Activated T-helper 1 cell treated with Interleukin-2 at 50 U/mL for 16 hours (primary cell): ENCODE measurements at places on chromosomes 4 and X.

- DNase-seq = peak; percentile 26
These were observed at the start of gene TRIM61 for GRCh38 chr4:164977243-164978164. Gene TRIM61 (minus strand): TSS chr4:164977657. CDS start chr4:164970002, 7,655 bp downstream.

DNA sequence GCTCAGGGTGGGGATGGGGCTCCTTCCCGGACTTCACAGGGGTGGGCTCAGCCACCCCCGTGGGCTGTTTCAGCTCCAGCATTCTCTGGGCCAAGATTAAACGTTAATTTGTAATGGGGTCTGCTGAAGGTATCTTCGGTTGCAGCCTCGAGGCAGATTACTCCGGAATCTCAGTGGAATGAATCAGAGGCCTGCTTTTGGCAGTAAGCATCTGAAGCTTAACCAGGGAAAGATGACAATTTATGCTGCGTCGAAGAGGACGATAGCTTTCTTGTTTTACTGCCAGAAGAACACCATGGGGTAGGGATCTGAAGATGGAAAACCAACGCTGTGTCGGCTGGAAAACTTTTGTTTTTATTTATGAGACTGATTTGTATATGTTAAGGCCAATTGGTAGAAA lies 129.2 kb upstream of the MSX1 start:
- no peak for DNase-seq

DNA sequence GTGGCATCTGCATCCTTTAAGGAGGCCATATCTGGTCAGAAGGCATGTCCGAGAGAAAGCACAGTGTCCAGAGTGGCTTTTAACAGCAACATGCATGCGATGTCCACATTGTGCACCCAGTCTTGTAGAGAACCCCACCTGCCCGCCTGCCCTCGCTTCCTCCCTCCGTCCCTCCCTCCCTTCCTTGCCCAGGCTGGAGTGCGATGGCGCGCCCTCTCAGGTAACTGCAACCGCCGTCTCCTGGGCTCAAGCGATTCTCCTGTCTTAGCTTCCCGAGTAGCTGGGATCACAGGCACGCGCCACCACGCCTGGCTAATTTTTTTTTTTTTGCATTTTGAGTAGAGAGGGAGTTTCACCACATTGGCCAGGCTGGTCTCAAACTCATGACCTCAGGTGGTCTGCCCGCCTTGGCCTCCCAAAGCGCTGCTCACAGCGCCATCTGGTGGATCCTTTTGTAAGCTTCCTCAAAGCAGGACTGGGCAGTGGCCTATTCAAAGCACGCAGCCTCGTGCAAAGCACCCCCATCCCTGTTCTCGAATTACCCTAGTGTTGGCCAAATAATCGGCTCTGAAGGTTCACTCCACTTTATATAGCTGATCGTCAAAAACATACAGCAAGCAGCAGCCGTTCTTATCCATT lies 15.0 kb downstream of the BRCC3 start:
- peak; percentile 10 for DNase-seq

DNA sequence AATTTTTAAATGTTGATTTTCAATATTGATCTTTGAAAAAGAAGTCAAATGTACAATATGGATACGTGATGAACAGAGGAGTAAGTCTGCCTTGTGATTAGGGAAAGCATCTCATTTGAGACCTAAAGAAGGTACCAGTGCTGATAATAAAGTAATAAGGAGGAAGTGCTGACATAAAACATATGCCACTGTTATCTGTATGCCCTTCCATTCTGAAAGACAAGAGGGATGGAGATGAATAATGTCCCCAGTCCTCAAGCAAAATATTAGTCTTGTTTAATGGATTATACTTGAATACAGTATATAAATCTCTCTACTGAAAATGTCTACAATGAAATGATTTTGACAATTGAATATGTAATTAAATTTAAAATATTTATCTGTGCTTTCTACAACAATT lies 58.2 kb downstream of the CCSER1 start:
- no peak for DNase-seq

DNA sequence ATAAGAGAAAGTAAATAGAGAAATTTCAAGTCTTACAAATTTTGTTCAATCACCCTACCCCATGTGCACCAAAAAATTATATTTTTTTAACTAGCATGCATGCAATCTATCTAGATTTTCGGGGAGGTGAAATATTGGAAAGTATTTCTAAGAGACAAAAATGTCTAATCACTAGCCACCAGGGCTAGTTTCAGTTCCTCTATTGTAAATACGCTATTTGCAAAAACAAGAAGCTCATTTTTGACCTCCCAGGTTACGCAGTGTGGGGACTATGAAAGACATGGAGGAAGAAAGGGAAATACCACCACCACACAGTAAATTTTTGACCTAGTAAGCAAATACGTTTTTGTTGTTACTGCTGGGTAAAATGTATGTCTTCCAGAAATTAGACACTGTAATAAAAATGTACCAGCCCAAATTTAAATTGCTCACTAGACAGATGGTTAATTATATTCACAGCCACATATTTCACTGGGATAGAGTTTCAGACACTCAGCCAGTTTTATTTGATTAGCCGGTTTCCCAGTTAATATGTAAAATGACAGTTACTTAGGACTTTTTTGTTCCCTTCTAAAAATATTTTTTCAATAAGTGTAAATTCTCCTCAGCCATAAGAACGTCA lies 2.2 kb downstream of the NEXMIF start:
- DNase-seq = no peak

DNA sequence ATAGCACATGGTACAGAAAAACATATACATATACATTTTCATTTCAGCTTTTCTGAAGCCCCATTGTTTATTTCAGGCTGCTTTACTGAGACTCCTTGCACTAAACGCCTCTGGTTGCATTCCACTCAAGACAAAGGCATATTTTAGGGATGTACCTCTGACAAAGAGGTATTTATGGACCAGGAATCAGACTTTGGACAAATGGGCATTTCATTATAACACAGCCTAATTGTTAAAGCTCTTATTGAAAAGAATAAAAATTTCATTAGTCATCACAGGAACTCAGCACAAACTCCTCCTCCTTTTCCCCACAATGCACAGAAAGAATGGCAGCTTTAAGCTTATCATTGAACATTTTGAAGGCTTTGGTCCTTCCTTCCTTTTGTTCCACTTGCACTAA lies 62.9 kb upstream of the UGT8 start:
- DNase-seq = no peak

- DNase-seq = no peak
These were observed 13.3 kb upstream of the TBC1D19 start for GRCh38 chr4:26570596-26570995.

- no peak for DNase-seq
These were observed 618.1 kb upstream of the GRIA3 start for GRCh38 chrX:122565952-122566351.

DNA sequence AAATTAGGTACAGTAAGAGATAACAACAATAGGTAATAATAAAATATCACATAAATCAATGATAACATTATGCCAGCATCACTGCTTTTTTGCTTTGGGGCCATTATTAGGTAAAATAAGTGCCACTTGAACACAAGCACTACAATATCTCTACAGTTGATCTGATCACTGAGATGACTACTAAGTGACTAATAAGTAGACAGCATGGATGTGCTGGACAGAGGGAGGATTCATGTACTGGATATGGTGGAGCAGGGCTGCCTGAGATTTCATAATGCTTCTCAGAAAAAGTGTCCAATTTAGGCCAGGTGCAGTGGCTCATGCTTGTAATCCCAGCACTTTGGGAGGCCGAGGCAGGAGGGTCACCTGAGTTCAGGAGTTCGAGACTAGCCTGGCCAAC lies 137.8 kb upstream of the IL1RAPL2 start:
- DNase-seq = no peak

DNA sequence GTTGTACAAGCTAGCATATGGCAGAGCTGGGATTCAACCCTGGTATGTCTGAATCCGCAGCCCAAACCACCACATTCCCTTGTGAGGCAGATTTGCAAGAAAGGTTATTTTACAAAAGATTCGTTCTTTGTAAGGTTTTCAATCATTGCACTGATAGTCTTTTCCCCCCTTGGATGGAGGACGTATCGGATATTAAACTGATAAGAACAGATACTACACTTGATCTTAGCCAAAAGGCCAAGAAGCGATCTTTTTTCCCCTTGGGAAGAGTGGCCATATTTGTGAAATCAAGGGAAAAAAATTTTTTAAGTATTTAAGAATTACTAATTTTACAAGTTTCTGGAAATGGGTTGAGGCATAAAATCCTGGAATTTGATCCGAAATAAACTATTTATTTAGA lies 34.4 kb upstream of the MSMO1 start:
- DNase-seq = no peak

DNA sequence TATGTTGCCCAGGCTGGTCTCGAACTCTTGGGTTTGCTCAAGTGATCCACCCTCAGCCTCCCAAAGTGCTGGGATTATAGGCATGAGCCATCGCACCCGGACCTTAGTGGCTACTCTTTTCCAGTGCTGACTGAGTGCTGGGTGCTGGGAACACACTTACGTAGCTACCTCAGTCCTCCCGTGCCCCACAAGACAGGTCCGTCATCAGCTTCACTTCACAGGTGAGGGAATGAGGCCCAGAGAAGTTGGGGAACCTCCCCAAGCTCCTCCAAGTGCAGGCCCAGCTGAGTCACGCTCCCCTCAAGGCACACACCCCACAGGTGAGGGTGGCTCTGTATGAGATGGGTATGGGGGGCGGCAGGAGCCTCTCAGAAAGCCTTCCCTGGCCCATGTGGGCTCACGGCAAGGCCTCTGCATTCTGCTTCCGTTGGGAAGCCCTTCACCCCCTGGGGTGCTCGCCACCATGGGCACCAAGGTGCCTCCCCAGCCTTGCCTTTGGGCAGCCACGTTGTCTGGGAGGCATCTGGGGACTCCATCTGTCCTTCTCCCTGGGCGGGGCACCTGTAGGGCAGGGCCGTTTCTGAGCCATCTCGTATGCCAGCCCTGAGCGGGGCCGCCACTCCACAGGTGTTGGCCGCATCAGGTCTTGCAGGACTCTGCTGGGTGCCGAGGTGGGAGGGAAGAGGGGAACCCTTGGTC lies 28.4 kb downstream of the NSG1 start:
- no peak for DNase-seq

DNA sequence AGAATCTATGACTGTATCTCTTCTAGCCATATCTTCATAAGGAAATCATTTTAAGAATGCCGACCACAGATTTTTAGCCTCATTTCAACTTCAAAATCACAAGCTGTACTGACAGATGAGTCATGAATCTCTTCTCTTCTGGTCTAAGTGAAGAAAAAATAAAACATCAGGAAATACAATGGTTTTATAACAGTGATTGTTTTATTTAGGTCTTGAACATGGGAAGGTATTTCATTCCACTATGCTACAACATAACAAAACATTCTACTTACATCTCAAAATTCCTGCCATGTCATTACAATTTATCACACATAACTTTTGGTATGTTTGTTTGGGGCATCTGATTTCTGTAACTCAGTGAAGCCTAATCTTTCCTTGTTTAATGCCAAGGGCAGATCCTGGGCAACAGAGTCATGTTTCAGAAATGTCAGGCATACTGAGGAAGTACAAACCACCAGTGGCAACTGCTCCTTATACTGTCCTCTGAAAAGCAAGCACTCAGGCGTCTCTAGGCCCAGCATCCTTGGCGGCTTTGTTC lies 325.0 kb downstream of the PDHA2 start:
- DNase-seq = no peak
